ENCODE measurements at places on chromosomes 1 and 21.

DNA sequence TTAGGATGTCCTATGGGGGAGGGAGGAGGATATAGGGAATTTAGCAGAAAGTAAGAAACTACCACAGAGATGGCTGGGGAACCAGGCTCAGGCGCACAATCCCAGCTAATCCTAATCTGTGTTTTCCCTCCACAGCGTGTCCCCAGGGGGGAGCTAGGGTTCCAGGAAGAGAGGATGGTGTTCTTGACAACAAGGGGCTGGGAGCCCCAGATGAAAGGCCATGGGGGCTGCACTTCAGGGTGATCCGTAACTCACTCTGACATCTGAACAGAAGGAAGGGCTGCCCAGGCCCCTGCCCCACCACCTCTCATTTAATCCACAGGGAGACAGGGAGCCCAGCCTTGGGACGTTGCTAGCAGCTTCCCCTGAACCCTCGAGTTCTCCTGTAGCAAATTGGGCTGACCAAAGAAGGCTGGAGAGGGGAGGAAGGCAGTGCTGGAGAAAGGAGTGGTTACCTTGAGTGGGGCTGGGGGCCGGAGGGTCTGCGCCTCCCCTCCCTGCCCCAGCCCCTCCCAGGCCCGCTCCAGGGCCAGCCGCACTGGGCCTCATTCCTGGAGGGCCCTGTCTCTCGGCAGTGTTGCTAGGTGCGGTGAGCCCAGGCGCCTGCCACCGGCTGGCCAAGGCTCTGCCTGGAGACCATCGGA lies 131.7 kb downstream of the TMEM53 start:
- no peak for DNase-seq

GRCh38 chr1:41534181-41535076 lies 49.9 kb upstream of the EDN2 start:
- DNase-seq: no peak

- peak; percentile 23 for DNase-seq
Measured at GRCh38 chr1:192445839-192446489, 129.2 kb downstream of the RGS21 start.

DNA sequence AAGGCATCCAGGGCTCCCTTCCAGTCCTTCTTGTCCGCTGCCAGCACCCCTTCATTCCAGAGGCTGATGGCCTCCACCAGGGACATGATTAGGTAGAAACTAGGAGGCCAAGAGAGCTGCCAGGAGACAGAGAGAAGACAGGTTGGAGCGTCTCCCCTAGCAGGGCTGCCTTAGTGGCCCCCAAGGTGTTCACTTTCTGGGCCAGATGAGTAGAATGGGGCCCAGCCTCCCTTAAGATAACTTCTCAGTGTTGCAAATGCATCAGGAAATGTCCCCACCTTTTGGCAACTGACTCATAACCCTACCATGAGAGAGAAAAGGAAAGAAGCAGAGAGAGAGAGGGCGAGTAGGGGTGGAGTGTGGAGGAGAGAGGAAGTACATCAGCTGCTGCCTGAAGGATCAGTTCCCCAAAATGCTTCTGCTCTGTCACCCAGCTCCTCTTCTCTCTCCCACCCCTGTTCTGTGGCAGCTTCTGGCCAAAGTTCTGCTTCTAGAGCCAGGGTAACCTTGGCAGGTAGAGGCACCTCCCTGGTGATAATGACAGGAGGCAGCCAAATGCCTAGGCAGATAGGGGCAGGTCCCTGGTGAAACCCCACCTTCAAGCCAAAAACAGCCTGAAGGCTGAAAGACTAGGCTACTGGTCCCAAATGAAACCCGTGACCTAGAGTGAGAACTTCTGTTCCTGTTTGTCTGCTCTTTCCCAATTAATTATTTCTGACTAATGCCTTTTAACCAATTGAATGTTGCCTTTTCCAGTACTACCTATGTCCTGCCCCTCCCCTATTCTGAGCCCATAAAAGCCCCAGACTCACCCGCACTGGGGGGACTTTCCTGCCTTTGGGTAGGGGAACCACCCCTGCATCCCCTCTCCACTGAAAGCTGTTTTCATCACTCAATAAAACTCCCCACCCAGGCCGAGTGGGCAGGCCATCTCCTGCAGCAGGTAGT lies at the start of gene NCF2:
Gene NCF2 (minus strand): TSS at position 216 of the 948 bp plus-strand sequence. CDS start 130 bp downstream, at position 86.
- no peak for DNase-seq

DNA sequence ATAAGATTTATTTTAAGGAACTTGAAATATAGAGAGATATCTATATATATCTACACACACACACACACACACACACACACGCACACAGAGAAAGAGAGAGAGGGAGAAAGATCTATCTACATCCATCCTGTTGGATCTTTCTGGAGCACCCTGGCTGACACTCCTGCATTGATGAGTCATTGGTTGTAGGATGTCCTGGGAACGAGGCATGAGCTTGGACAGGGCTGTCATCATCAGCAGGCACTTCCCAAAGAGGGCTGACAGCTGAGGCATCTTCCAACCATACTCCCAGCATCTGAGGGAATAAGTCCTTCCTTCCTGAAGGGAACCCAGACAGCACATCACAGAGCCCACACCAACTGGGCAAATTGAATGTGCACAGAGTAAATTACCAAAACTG lies 99.1 kb upstream of the ERG start:
- DNase-seq: peak; percentile 61

DNA sequence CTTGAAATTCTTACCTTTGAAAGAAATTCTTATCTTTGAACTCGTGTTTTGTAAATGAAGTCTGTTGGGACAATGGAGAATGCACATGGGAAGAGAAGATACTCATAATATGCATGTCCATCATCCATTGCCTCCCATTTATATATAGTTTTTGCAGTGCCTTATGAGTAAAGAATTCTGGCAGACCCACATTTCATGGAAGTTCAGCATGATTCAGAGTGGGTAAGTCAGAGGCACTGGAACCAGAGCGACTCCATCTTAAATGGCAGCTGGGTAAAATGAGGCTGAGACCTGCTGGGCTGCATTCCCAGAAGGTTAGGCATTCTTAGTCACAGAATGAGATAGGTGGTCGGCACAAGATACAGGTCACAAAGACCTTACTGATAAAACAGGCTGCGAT lies 13.8 kb downstream of the LAX1 start:
- DNase-seq: no peak

DNA sequence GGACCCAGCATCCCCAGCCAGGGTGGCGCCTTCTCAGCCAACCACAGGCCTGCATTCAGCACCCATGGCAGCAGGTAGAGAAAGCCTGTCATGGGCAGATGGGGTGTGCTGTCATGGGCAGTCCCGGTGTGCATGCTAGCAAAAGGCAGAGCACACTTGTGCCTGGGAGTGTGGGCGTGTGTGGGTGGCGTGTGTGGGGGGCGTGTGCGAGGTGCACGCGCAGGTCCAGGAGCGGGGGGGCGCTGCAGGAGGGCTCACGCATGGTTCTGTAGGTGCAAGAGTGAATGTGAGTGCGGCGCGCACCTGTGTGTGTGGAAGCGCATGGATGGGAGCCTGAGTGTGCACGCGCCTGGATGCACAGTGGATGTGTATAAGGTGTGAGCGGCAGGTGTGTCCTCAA lies 137.2 kb downstream of the CASZ1 start:
- DNase-seq: no peak

GRCh38 chr1:119489201-119489600 lies 17.8 kb upstream of the HSD3B1 start:
- DNase-seq: no peak

- no peak for DNase-seq
Measured at GRCh38 chr1:224791362-224791941, 138.0 kb upstream of the DNAH14 start.

Data from GM03348 (cell line).